Pulmonary artery endothelial cell (primary cell): ENCODE measurements at places on chromosomes 3 and 15. TPM values are rescaled to one million over a fixed set of nuclear protein-coding genes. Genes with fewer than 3 reads are reported as not detected.
A peak's percentile ranks its signal among the peaks of the same experiment; 100 is the strongest.

GRCh38 chr15:41160639-41161315 lies 44.7 kb upstream of the INO80 start:
- DNase-seq, result no peak

DNA sequence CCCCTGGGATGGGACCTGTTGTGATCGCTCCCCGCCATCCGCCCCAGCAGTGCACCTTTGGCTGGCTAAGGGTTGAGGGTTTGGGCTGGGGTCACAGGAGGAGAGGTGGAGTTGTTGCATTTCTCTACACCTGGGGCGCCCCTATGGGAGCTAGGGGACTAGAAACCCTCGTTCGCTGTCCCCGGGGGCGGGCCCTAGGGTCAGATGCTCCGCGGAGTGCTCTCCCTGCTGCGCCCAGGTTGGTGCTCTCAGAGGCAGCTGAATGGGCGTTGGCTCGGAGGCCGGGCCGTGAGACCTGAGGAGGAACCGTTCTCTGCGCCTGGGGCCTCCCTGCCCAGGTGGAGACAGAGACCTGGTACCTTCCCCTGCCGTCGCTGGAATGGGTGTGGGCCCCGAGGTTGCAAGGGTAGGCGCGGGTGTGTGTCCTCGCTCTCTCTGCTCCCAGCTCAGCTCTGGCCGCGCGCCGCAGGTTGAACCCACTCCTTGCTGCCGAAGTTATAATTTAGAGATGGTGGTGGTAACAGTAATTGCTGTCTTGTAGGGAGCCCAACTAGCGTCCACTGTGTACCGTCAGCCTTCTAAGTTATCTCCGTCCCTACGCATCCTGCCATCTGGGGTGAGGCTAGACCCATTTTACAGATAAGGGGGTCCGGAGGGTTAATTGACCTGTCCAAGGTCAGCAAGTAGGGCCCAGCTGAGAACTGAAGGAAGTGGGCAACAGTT lies 965 bp downstream of the FLNB start:
- DNase-seq, result no peak

GRCh38 chr3:60707452-60708020 lies 543.7 kb downstream of the FHIT start:
- DNase-seq, result no peak

DNA sequence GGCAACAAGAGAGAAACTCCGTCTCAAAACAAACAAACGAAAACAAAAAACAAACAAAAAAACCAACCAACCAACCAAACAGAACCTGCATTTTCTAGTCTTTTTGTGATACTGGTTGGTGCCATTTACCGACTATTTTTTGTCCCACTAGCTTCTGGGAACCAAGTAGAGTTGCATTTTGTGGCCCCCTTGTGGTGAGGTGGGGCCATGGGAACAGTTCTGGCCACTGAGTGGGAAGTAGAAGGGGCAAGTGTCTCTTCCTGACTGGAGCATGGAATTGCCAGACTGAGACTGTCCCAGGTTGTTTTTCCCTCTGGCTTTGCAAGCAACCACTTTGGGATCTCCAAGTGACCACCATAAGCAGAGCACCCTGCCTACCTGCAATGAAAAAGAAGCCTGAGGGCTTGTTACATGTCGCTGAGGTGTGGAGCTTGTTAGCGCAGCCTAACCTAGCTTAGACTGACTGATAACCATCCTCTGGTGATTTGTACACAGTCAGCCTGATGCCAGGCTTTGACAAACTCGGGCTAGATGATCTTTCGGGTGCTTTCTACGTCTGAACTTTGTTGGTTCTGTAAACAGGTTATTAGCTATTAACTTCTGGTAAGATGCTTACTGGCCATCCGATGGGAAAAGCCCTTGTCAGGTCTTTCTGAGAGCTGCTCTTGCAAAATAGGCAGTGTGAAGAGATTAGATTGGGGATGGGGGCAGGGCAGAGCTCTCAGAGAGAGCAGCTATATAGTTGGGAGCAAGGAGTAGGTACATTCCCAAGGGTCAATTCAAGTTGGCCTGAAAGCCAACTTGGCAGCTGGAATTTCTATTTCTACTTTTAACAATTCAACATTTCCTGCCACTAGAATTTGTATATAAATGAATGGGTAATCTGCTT lies 172.2 kb downstream of the SSR3 start:
- DNase-seq, result peak; percentile 11

GRCh38 chr3:127990461-127990860 lies 61.8 kb upstream of the SEC61A1 start:
- no peak for DNase-seq

DNA sequence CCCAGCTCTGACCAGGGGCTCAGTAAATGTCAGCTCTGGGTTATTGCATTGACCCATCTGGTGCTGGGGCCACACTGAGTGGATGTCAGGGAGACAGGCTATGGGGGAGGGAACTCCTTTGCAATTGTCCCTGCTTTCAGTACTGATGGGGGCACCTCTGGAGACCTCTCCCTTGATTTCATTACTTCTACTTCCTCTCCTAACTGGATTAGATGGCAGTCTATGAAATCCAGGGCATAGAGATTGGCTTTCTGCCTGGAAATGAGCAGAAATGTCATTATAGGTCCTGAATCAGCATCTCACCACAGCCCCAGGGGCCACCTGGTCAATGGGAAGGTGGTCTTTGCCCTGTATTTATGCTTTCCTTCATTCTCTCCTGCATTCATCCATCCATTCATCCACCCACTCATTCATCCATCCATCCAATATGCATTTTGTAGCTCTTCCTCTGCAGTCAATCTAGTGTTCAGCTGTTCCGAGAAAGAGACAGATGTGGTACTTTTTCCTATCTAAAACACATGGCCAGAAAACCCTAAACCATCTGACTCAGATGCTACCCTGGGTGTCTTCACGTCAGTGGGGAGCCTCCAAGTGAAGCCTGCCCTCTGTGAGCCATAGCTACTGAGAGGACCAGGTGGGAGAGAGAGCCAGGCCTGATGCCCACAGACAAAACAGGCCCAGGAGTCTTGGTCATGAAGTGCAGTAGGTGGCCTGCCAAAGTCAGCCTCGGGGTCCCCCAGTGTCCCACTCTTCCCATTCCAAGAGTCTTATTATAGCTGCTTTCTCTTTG lies 57.1 kb downstream of the CCDC33 start:
- no peak for DNase-seq

DNA sequence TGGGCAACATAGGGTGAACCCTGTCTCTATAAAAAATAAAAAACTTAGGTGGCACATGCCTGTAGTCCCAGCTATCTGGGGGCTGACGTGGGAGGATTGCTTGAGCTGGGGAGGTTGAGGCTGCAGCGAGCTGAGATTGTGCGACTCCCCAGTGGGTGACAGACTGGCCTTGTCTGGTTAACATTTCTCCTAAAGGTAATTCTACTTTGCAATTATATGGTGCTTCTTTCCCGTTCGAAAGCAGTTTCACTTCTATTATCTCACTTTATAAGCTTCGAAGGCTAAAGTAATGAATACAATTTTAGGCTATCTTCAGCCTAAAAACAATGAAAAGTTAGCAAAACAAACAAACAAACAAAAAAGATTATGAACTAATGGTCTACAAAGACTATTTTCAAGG lies 35.3 kb downstream of the COMMD2 start:
- no peak for DNase-seq

- DNase-seq, result no peak
Measured at GRCh38 chr3:111874177-111874820, 15.2 kb downstream of the PHLDB2 start.

The TM2D3 gene
- 33.5 and 41.8 TPM in 2 replicates for total RNA-seq

The SLC9C1 gene
- under 0.01 and 0.11 TPM in 2 replicates for total RNA-seq

The PTH1R gene
- total RNA-seq, result 0.35 and 0.40 TPM in 2 replicates

The SEC22C gene
- total RNA-seq, result 79.9 and 96.4 TPM in 2 replicates
